Pancreas (tissue), 10 donors: ENCODE measurements at places on chromosomes 4 and X. TPM values are rescaled to one million over a fixed set of nuclear protein-coding genes. Genes with fewer than 3 reads are reported as not detected.

The PPP4R3C gene
- total RNA-seq, result not detected

DNA sequence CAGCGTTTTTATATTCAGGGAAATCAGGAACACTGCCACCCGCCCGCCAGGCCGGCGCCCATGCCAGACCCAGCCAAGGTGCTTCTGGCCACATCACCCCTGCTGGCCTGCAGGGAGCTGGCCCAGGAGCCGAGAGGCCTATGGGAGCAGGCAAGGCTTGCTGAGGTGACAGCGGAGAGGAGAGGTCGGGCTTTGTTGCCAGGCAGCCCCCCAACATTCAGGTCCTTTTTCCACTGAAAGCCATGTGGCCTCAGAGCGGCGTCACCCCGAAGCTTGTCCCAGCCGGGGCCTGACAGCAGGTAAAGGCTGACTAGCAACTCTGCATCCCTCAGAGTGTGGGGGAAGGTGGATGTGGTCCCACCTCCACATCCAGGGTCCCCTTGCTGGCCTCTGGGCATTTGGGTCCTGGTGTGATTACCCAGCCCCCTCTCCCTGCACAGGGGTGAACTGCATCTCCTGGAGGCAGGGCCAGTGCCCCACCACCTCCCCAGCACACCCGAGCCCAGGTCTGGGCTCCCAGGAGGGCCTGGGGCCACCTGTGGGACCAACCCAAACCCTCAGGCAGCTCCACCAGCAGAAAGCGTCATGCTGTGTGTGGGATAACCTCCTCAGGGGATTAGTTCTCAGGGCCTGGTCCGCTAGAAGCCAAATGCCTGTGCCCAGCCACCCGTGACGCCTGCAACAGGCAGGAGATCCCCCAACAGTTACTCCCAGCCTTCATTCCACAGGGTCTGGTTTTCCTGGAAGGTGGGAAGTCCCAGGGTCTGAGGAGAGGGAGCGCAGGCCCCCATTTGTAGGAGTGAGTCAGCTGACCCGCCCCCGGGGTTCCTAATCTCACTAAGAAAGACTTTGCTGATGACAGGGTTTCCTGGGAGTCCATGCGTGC is at the start of gene PDE6B:
TSS of gene PDE6B (plus strand) at position 869 of the 886 bp plus-strand sequence. CDS start 54 bp downstream, outside the sequence.
- no peaks in the 10 kb centered on the region for H3K4me1 ChIP-seq
- no peak for DNase-seq
- H3K27ac ChIP-seq, result no peak within 1 kb of the TSS
- no peaks in the 10 kb centered on the region for H3K27me3 ChIP-seq
- H3K4me3 ChIP-seq, result no peak within 1 kb of the TSS

DNA sequence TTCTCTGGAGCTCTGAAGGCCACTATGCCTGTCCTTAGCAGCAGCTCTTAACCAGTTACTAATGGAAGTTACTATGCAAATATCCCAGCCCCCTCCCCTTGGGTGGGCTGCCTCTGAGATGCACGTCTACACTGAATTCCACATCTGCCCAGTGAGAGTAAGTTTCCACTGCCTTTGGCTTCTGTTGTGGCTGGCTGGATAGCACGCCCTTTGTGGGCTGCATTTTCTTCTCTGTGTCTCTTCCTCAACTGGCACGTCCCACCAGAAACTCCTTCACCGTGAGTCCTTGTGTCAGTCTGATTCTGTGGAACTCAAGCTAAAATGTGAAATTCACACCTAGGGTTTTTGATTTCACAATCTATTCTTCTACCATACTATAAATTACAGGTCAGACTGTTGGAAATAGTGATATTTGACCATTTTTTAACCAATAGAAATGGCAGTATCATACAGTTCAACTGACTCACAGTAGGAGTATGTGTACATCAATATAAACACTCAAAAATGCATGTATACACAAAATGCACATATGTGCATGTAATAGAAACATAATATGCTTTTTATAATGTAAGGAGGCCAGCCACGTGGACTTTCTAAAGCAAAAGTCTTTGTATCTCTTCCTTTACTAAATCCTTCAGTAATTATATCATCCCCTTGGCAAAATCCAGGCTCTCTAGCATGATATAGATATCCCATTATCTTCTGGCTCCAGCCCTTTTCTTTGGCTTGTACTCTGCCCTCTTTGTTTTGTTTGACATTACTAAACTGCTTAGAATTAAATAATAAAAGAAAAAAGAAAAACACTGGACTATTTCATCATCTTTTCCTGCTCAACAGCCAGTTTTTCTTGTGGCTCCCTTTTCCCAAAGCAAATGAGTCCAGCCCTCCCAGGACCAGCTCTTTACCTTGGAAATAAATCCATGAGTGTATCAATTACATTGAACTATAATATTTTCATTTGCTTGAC is 33.2 kb upstream of the LDB2 start:
- no peaks in the 10 kb centered on the region for H3K27me3 ChIP-seq
- H3K4me3 ChIP-seq, result no peak overlapping the region
- no peaks in the 10 kb centered on the region for H3K4me1 ChIP-seq
- H3K36me3 ChIP-seq, result no peaks in the 10 kb centered on the region

GRCh38 chr4:7815981-7816380 is 123.7 kb downstream of the AFAP1 start:
- H3K4me3 ChIP-seq, result no peak overlapping the region
- no peak for DNase-seq
- H3K4me1 ChIP-seq, result peaks cover 5% of the 10 kb centered on the region
- H3K36me3 ChIP-seq, result no peaks in the 10 kb centered on the region

DNA sequence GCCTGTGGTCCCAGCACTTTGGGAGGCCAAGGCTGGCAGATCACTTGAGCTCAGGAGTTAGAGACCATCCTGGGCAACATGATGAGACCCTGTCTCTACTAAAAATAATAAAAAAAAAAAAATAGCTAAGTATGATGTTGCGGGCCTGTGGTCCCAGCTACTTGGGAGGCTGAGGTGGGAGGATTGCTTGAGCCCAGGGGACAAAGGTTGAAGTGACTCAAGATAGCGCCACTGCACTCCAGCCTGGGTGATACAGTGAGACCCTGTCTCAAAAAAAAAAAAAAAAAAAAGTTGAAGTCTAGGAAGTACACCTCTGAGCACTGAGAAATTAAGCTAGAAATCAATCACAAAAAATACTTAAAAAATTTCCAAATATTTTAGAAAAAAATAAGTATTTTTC is 86.5 kb downstream of the FRAS1 start:
- no peak overlapping the region for H3K27ac ChIP-seq
- H3K4me3 ChIP-seq, result no peak overlapping the region
- DNase-seq, result no peak
- H3K27me3 ChIP-seq, result no peaks in the 10 kb centered on the region
- peaks cover 5% of the 10 kb centered on the region for H3K4me1 ChIP-seq

The MAGEA10 gene
- total RNA-seq, result not detected

The IL13RA2 gene
- not detected for total RNA-seq

GRCh38 chr4:144754562-144755410 is 108.8 kb downstream of the HHIP start:
- H3K36me3 ChIP-seq, result no peaks in the 10 kb centered on the region
- H3K4me3 ChIP-seq, result no peak overlapping the region
- DNase-seq, result peak; percentile 43
- H3K27ac ChIP-seq, result no peak overlapping the region
- no peaks in the 10 kb centered on the region for H3K27me3 ChIP-seq
- H3K4me1 ChIP-seq, result no peaks in the 10 kb centered on the region

GRCh38 chr4:5700459-5700858 is 7.9 kb downstream of the EVC2 start:
- no peaks in the 10 kb centered on the region for H3K27me3 ChIP-seq
- no peak for DNase-seq
- H3K4me3 ChIP-seq, result no peak overlapping the region
- no peak overlapping the region for H3K27ac ChIP-seq
- H3K4me1 ChIP-seq, result no peaks in the 10 kb centered on the region

DNA sequence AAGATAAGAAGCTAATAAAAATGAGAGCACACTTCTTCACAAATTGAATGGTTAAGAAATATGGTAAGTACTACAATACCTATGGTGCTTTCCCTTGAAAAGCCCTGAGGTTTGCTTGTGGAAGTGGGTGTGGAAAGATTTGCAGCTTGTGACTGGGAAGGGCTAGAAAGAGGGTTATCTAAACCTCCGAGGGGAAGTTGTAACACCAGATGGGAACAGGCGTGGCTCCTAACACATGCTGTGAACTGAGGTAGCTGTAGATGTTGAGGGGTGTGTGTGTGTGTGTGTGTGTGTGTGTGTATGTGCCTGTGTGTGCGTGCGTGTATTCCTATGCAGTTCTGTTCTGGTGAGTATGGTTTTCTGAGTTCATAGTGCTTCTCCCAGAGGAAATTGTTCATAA is 21.5 kb downstream of the FRMPD4 start:
- no peak for DNase-seq
- H3K27ac ChIP-seq, result no peak overlapping the region
- H3K36me3 ChIP-seq, result no peaks in the 10 kb centered on the region
- no peak overlapping the region for H3K4me3 ChIP-seq
- H3K27me3 ChIP-seq, result peaks cover 5% of the 10 kb centered on the region
- H3K4me1 ChIP-seq, result no peaks in the 10 kb centered on the region

GRCh38 chr4:11497212-11497806 is 68.6 kb upstream of the HS3ST1 start:
- H3K27me3 ChIP-seq, result no peaks in the 10 kb centered on the region
- no peak for DNase-seq
- H3K4me1 ChIP-seq, result no peaks in the 10 kb centered on the region
- H3K4me3 ChIP-seq, result no peak overlapping the region

GRCh38 chrX:153639177-153640044 is 7.6 kb upstream of the DUSP9 start:
- no peaks in the 10 kb centered on the region for H3K36me3 ChIP-seq
- H3K4me1 ChIP-seq, result no peaks in the 10 kb centered on the region
- H3K27me3 ChIP-seq, result peaks cover 4% of the 10 kb centered on the region
- H3K4me3 ChIP-seq, result no peak overlapping the region
- H3K27ac ChIP-seq, result no peak overlapping the region

DNA sequence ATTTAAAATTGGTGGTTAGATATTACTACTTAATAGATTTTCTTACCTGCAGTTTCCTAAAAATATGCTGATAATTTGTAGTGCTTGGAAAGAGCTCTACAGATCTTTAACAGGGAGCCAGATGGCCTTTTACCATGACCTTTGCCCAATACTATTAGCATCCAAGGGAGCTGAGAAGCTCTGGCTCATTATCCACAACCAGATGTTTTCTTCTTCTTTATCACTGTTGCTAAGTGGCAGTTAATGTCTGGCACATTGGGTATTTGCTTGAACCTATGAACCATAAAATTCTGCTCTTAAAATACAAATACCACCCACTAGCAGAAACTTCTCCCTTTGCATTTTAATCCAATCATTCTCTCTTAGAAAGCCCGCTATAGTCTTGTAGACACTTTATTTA is 1480.3 kb downstream of the C4orf33 start:
- H3K27me3 ChIP-seq, result no peaks in the 10 kb centered on the region
- no peak for DNase-seq
- no peak overlapping the region for H3K27ac ChIP-seq
- no peaks in the 10 kb centered on the region for H3K36me3 ChIP-seq
- H3K4me1 ChIP-seq, result no peaks in the 10 kb centered on the region
- no peak overlapping the region for H3K4me3 ChIP-seq

DNA sequence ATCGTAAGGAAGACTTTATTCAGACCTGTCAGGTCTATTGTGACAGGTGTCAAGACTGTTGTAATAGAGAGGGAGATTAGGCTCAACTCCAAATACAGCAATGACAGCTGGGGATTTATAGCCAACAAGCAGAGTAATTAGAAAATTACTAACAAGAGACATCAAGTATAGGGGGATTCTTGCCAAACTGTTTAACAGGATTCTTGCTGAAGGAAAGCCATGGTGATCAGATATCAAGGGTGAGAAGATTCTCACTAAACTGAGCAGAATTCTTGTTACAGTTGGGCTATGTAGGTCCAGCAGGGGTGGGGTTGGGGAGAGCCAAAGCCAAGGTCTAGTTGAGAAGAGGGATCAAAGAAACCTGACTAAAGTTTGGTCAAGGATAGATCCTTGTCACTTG is 461.0 kb upstream of the GALNT7 start:
- H3K4me3 ChIP-seq, result no peak overlapping the region
- no peak overlapping the region for H3K27ac ChIP-seq
- no peak for DNase-seq
- H3K4me1 ChIP-seq, result no peaks in the 10 kb centered on the region

- no peak overlapping the region for H3K4me3 ChIP-seq
- H3K27ac ChIP-seq, result no peak overlapping the region
- H3K4me1 ChIP-seq, result no peaks in the 10 kb centered on the region
These were observed 109.4 kb upstream of the CBLL2 start for GRCh38 chrX:22163326-22163725.

The PABPC1L2B gene
- total RNA-seq, result not detected

DNA sequence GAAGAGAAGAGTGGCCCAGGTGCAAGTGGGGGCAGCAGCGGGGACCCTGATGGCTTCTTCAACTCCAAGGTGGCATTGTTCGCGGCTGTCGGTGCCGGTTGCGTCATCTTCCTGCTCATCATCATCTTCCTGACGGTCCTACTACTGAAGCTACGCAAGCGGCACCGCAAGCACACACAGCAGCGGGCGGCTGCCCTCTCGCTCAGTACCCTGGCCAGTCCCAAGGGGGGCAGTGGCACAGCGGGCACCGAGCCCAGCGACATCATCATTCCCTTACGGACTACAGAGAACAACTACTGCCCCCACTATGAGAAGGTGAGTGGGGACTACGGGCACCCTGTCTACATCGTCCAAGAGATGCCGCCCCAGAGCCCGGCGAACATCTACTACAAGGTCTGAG is 11.4 kb downstream of the EFNB1 start:
- no peaks in the 10 kb centered on the region for H3K36me3 ChIP-seq
- DNase-seq, result no peak
- no peak overlapping the region for H3K27ac ChIP-seq
- no peak overlapping the region for H3K4me3 ChIP-seq
- H3K4me1 ChIP-seq, result no peaks in the 10 kb centered on the region
- no peaks in the 10 kb centered on the region for H3K27me3 ChIP-seq

- no peaks in the 10 kb centered on the region for H3K36me3 ChIP-seq
- no peaks in the 10 kb centered on the region for H3K4me1 ChIP-seq
- no peak overlapping the region for H3K4me3 ChIP-seq
- H3K27me3 ChIP-seq, result no peaks in the 10 kb centered on the region
These were observed 131.7 kb downstream of the EPHA5 start for GRCh38 chr4:65538571-65538970.
